ENCODE measurements at places on chromosomes 1 and 21.

DNA sequence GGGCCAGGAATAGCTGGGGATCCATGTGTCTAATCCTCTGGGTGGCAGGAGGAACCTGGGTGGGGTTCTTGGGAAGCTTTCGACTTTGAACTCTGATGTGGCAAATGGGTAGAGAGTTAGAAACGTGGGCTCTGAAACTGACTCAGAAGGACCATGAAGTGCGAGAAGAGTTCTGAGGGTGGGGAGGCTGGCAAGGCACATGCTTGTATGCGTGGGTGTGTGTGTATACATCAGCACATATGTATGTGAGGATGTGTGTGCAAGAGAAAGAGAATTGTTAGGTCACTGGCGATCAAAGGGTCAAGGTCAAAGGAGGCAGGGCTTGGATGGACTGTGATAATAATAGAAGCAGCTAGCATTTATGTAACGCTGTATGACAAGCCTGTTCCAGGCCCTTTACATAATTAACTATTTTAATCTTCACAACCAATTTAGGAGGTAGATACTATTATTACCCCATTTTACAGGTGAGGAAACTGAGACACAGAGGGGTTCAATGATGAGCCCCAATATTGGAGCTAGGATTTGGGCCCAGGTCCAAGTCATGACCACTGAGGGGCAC lies 84.5 kb upstream of the POU3F1 start:
- no peak for DNase-seq

DNA sequence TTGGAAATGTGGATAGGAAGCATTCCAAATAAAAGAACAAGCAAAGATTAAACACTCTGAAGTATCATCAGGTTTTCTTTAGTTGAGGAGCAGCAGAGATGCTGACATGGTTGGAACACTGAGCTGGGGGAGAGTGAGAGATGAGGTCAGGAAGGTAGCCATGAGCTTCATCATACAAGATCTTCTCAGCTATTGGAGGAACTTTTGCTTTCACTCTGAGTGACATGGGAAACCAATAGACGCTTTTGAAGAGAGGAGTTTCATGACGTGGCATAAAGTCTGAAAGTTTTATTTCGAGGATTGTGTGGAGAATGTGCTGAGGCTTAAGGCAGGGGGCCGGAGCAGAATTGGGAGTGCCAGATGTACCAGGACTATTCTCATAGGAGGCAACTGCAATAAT lies 616.2 kb upstream of the CAMK1G start:
- DNase-seq = no peak

DNA sequence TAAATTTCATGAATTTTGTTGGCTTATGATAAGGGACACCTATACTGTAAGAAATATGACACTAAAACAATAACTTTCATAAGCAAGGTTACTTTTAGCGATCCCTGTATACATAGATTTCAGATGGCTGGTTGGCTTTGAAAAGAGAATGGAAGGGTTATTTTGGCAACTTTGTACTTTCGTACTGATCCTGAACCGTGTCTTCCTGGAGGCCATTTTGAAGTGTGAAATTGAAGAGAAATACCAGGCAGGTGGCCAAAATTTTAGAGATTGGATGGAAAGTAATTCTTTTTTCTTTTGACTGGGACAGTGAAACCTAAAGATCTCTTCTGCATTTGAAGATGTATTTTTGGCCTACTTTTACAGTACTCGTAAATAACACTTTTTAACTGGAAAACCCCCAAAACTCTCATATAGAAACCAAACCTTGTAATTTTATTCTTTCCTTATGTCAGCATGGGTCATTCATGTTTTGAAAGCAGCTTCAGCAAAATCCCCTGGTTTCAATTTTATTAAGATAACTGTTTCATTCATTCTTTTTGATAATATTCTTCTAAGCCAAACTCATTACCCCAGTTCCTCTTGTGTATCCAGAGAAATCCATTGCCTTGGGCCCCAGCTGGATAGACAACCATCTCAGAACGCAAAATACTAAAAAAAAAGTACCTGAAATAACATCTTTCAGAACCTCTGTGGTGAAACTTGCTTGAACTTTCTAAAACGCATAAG lies 38.4 kb upstream of the ZNF281 start:
- no peak for DNase-seq

- peak; percentile 48 for DNase-seq
These were observed 39.9 kb upstream of the ABCA4 start for GRCh38 chr1:94160811-94161210.

- DNase-seq = no peak
These were observed 41.8 kb downstream of the CAMTA1 start for GRCh38 chr1:6827079-6827478.

GRCh38 chr1:222071387-222071786 lies 329.5 kb upstream of the DUSP10 start:
- no peak for DNase-seq

GRCh38 chr1:81811757-81812371 lies 11.1 kb downstream of the ADGRL2 start:
- DNase-seq = no peak

DNA sequence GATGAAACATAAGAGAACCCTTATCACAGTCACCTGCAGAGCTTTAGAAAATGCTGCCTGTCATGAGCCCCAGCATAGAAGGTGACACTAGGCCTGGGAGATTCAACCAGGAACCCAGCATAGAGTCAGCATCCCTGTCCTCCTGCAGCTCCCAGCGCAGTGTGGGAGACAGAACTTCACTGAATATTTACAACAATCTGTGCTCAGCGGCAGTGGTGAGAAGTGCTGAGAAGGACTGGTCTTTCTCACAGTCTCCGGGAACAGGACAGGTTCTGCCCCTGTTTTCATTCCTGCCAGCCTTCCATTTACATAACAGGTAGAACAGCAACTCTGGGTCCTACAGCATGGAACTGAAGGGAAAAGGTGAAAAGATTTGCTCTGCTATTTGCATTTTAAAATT lies 83.5 kb upstream of the GADD45A start:
- DNase-seq = no peak

DNA sequence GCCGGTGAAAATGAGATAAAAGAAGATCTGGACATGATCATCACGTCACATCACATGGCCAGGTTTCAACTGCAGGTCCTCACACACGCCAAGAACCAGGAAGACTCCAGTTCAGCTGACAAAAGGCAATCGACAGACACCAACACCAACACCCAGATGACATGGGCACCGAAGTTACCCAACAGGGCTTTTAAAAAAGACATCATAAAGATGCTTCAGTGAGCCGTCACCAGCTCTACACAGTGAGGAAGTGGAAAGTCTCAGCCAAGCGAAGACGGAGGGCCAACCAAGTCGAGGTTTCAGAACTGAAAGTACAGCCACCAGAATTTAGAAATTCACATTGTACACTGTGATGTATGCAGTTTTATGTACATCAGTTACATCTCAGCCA lies 154.3 kb upstream of the COL6A1 start:
- no peak for DNase-seq

- no peak for DNase-seq
These were observed 408.1 kb upstream of the USP24 start for GRCh38 chr1:55623311-55623710.

GRCh38 chr1:28417441-28417922 lies 47.9 kb downstream of the PHACTR4 start:
- peak; percentile 30 for DNase-seq

DNA sequence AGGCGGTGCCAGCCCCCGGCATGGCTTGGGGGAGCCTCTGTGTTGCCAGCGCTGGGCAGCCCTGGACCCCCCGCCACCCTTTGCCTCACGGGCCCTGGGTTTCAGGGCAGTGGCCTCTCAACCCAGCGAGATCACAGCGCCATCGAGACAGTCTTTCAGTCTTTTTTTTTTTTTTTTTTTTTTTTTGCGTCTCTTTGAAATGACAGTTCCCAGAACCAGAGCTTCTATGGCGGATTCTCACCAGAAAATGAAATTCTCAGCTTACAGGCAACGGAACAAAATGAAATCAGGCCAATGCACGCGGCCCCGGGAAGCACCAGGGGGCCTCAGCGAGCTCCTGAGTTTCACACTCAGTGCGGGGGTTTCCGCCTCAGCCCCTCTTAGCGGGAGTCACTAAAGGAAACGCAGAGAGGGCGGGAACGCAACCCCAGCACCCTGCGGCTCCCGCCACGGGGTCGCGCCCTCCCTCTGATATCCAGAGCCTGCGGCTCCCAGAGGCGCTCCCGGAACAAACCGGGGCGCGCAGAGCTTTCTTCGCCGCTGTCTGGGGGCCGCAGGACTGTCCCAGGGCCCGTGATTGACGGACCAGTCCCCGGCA lies 8.0 kb upstream of the COL6A1 start:
- DNase-seq = peak; percentile 52

- no peak for DNase-seq
These were observed 70.4 kb upstream of the ACTRT2 start for GRCh38 chr1:2950926-2951305.

- DNase-seq = no peak
These were observed 77.2 kb upstream of the CTTNBP2NL start for GRCh38 chr1:112318698-112319370.

GRCh38 chr21:20215959-20216358 lies 782.2 kb upstream of the NCAM2 start:
- no peak for DNase-seq
